Cortex of kidney (tissue), 1 donor: ENCODE measurements at places on chromosomes 6 and 20.

GRCh38 chr6:88013554-88013953 is 34.1 kb upstream of the SPACA1 start:
- no peak for DNase-seq

DNA sequence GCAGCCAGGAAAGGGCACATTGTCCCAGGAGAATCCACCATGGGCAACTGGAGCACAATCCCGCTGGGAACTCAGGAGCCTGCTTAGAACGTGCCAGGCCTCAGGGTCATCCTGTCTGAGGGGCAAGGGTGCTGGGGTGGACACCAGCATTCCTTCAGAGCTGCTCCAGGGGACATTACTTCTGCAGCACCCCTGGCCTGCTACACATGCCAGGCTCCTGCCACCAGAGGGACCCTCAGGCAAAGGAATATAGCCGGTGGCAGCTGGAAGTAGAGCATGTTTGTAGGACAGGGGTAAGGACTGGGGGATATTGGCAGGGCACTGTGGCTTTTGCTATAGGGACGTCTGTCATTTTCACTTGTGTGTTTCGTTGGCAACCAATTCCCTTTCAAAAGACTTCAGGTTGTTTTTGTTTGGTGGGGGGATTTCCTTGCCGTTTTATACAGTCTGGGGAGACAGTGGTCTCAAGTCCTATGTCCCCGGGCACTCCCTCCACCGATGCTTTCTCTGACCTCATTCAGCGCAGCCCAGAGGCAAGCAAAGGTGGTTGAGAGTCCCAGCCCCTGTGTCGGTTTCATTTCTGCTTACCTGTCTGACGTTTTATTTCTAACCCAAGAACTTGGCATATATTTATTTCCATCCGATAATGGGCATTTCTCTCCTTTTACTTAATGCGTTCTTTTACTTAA is 130.8 kb downstream of the JPH2 start:
- DNase-seq: no peak

DNA sequence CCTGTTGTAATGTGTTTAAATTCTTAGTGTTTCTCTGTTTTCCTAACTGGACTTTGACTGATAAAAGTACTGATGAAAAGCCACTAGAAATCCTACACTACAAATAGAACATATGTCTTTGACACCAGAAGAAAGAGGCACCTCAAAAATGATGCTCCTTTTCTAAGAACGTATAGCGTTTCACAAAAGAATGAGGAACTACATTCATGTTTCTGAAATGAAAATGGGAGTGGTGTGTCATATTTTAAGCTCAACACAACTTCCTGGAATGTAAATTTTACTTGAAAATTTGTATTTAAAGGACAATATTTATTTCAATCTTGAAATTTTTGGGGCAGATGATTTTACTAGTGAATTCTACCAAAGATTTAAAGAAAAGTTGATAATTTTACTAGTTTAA is 35.3 kb downstream of the KIAA0408 start:
- no peak for DNase-seq

- no peak for DNase-seq
Observed at GRCh38 chr6:76072562-76072961, at the start of gene IMPG1. Gene IMPG1 (minus strand): TSS chr6:76072662. CDS start chr6:76072488, 174 bp downstream.

DNA sequence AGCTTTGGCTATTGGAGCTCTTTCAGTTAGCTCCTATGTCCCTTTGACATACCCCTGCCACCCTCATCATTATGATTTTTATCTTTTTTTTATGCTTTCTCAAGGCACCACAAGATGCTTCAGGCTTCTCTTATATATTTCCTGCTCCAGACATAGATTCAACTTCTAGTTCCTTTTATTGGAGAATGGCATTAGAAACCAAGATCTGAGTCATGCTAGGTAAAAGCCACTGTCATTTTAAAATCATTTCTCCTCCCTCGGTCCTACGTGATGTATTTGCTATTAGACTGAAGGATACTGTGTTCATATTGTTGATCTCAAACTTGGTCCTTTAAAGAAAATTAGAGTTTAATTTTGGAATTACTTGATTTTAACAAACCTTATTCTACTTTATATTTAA is 8.3 kb downstream of the TENT5A start:
- DNase-seq: no peak

DNA sequence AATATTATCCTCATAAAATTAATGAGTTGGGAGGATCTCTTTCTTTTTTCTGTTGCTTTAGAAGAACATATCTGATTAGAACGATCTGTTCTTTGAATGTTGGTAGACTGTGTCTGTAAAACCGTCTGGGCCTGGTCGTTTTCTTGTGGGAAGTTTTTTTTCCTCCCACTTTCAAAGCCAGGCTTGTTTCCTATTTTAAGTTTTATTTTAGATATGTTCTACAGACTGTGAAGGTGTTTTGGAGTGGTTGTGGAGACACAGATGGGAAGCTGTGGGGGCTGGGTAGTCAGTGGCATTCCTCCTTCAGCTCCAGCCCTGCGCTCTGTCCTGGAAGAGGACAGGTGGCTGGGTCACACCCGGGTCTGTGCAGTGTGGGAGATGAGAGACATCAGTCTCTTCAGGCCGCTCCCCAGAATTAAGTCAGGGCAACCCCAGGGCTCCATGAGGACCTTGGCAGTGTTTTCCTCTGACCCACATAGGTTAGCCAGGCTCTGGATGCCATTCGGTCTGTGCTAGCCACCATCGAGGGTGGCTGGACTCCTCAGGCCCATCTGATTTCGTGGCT is 92.0 kb upstream of the SCP2D1 start:
- DNase-seq: no peak

DNA sequence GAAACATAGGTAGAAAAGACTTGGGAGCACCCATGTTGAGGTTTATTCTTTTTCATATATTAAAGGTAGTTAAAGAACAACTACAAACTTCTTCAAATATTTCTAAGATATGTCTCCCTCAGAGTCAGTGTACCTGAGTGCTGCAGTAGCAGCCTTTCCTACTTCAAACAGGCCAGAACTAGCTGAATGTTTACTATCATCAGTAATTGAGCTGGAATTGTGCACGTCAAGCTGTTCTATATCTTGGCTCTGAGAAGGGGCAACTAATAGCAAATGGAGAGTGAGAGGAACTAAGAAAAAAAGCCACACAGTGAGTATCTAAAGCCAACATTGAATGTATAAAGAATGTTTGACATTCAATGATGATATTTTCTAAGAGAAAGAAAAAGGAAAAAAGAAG is 21.7 kb downstream of the MTCL3 start:
- DNase-seq: no peak

GRCh38 chr6:131733376-131734016 is 22.7 kb upstream of the CTAGE9 start:
- no peak for DNase-seq

DNA sequence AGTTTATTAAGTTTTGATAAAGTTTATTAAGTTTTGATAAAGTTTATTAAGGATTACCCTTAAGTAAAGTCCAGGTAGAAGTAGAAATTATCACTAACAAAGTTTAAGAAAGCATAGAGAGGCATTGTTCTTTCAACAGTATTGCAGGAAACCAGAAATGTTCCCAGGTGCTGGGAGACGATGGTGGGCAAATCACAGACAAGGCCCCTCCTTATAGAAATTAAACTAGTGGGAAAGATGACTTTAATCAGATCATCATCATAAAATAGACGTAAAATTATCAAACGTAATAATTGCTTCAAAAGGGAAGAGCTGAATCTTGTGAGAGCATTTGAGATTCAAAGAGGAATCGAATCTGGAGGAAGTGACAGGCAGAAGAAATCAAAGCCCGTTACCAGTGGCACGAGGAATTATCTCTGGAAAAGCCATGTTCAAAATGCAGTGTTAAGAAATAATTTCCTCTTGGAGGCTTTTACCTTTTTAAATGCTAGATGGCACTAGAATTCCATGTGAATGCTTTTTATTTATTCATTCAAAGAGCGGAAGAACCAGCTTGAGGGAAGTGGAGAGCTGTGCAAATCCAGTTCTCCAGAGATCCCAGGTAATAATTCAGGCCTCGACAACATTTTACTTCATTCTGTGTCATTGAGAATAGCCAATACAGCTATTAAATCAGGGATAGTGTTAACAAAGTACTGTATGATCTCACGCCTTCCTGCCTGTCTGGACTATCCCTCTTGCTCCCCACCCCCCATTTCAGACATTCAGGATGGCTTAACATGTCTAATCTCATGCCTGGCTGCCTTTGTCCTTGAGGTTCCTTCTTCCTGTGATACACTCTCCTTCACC is 1.0 kb upstream of the APMAP start:
- DNase-seq: no peak

- no peak for DNase-seq
Observed at GRCh38 chr20:9837634-9838033, 1.2 kb downstream of the PAK5 start.

GRCh38 chr20:44137266-44137801 is 49.7 kb downstream of the JPH2 start:
- no peak for DNase-seq

DNA sequence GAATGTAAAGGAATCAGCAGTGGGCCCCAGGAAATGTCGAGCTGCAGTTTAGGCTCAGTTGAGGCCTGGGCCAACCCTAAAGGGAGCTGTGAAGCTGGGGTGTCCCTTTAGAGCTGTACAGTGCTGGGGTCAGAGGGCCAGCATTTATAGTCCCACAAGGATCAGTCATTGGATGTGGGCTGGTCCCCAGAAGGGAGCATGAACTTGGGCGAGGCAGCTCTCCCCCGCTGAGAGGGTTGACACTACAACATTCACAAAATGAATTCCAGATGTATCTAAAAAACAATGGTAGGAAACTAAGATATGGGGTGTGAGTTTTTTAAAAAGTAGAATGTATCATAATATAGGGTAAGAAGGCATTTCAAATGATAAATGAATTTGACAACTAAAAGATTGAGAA is 29.7 kb upstream of the TMX4 start:
- DNase-seq: no peak

DNA sequence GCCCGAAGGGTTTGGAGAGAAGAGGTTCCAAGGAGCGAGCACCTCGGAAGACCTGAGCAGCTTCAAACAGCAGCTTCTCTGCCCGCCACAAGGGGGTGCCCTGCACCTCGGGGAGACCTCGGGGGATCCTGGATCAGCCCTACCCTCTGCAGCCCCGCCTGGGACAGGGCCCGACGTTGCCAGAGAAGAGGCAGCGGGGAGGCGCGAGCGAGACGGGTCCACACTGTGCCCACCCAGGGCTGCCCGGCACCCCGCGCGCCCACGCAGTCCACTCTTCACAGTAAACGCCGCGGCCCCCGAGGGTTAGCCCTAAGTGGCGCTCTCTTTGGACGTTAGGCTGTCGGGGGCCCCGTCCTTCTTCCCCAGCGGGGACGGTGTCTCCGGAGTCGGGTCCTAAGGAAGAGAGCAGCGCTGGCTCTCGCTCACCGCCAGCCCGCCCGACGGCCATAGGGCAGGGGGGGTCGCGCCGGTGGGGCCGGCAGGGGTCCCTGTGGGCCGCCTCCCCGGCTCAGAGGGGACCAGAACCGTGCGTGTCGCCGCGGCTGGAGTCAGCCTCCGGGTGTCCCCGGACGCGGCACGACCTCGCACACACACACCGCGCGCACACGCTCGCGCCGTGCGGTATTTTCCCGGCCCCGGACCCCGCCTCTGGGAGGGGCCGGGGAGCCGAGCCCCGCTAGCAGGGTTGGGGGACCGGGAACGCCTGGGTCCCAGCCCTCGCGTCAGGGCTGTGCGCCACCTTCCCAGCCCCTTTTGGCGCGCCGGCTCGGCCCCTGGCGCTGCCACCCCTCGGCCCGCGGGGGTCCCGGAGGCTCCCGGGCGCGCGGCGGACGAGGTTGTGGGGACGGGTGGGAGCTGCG is 929 bp downstream of the CDH22 start:
- DNase-seq: no peak

GRCh38 chr20:1813674-1814635 is 81.3 kb upstream of the SIRPA start:
- DNase-seq: no peak

GRCh38 chr6:33513213-33513612 is 58.8 kb downstream of the ZBTB9 start:
- DNase-seq: no peak

- no peak for DNase-seq
Observed at GRCh38 chr6:107695061-107695720, 128.9 kb downstream of the SCML4 start.

DNA sequence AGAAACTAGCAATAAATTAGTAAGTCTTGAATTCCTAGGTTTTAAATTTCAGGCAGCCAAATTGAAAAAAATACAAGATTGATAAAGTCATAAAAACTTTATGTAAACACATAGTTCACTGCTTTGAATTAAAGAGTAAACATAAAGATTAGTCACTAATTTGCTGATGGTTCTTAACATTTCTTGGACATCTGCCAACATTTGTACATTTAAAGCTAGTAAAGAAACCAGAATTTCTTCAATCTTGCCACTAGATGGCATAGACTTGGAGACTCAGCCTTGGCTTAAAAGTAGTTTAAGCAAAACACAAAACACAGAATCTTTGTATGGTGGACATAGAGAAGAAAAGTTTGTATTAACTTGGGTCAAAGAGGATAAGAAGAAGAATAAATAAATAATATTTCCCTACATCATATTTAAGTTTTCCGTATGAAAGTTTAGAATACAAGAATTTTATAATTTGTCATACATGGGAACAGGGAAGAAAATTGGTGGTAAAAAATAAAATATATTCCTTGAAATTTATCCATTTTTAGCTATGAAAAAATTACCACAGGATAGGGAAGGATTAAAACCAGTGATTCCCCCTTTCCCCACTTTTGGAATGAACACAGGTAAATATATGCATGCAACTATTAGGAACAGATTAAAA is 41.7 kb upstream of the FAM135A start:
- no peak for DNase-seq

DNA sequence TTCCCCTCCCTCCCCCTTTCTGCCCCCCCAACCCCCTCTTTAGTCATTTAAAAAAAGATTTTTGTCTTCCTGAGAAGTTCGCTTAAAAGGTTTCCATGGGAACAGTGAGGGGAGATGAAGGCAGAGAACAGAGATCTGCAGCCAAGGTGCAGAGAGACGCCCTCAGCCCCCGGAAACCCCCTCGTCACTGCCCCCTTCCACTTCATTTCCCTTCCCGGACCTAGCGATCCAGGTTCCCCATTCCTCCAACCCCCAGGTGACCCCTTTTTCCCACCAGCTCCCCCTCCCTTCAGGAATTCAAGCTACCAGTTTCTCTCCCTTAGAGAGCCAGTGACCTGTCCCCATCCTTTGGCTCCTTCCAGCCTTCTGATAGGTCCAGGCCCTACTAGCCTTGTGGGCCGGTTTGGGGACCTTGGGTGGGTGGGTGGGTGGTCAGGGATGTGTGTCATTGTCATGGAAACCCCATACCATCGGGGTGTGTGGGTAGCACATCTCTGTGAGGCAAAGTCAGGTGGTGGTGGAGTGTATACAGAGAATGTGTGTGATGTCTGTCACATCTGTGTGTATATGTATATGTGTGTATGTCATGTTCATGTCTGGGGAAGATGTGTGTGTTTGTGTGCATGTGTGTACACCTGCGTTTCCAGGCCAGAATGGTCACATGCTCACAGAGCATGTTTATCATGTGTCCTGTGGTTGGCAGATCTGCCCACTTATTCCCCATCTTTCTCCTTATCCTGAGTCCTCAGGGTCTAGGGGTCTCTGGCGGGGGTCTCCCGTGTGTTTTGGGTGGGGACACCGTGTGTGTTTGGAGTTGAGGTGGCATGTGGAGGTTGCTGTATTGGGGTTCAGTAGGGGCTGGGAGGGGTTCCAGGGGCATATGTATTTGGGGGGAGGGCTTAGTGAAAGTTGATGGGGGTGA is 7.0 kb downstream of the SYNGAP1 start:
- no peak for DNase-seq
